AML-193 (cell line): ENCODE measurements at places on chromosomes 13 and 19.

- DNase-seq: no peak
These were observed 44.9 kb downstream of the RCBTB2 start for GRCh38 chr13:48487968-48488367.

GRCh38 chr19:3809881-3810707 is 23.9 kb upstream of the MATK start:
- DNase-seq: no peak

DNA sequence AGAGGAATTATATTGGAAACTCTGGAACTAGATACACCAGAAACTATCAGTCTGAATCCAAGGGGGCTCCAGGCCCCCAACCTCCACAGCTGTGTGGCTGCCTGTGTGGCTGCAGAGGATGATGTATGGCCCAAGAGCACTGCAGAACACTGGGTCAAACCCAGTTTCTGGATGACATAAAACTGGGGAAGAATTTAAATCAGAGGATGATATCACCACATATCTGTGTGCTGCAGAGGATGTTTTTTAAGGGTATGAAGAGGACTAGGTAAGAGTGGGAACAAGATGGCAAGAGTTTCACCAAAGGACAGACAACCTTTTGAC is 226.4 kb downstream of the SUCLA2 start:
- no peak for DNase-seq

GRCh38 chr13:98484289-98485219 is 92.4 kb downstream of the STK24 start:
- DNase-seq: peak; percentile 61

DNA sequence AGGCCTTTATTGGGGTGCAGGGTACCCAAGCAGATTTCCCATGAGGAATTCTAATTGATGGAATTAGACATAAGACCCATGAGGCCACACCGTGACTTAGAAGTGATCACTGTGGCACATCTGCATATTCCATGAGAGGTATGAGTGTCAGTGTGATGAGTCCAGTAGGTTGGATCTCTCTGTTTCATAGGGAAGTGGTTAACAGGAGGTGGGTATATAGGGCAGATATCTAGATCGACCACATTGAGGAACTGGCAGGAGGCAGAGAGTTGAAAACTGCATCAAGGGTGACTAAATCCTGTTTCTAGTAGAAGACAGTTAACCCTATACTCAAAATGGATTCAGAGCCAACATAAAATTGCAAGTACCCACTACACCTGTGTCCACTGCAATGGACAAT is 68.6 kb upstream of the MIR17HG start:
- no peak for DNase-seq

DNA sequence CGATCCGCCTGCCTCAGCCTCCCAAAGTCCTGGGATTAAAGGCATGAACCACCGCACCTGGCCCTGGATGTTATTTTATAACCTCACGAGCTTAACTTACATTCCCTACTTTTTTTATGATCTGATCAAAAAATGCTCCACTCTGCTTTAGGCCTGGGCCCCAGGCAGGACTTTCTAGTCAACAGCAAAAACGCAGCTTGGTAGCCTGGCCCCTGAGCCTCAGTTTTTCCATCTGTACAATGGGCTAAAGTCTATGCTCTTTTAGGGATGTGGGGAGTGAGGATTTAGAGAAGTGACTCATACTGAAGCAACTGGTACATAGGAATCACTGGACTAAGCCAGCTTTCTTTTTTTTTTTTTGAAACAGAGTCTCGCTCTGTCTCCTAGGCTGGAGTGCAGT is 11.9 kb upstream of the PIK3R2 start:
- DNase-seq: no peak

DNA sequence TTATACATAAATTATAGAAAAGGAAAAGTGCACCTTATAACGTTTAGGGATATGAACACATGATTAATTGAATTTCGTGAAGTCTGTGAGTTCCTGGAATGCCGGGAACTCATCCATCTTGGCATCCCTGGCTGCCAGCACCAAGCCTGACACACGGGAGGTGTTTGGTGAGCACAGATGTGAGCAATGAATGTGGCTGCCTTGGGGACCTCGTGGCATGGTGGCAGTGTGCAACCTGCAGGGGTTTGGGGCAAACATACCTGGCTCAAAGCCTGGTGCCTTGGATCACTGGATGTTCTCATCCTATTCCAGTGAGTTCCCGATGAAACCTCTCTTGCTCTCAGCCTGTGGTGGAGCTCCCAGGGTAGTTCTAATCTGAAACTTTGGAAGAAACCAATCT is 10.4 kb upstream of the MAP2K2 start:
- DNase-seq: no peak

- peak; percentile 78 for DNase-seq
These were observed 372 bp downstream of the DNAAF3 start for GRCh38 chr19:55165952-55166529.

DNA sequence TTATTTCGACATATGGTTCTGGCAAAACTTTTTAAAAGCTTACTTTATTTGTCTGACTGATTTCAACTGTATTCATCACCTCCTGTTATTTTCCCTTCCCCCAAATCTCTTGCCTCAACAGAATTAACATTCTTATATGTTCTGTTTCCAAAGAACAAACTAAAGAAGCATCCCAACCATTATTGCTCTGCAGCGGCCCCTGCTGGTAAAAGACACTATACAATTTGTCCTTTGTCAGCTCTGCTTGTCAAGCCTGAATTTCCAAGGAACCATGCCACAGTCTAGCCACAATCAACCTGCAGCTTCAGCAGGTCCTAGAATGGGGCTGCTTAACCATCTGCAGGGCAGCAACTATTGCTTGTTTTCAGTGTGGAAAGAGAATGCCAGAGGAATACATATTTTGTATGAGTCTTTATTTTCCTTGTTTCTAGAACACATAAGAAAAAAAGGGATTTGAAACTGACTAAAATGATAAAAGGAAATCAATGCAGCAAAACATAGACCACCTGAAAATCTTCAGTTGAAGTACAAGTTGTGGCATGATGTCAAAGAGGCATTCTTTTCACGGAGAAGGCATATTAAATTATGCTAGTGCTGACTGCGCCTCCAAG is 845.3 kb downstream of the DIAPH3 start:
- DNase-seq: peak; percentile 63

DNA sequence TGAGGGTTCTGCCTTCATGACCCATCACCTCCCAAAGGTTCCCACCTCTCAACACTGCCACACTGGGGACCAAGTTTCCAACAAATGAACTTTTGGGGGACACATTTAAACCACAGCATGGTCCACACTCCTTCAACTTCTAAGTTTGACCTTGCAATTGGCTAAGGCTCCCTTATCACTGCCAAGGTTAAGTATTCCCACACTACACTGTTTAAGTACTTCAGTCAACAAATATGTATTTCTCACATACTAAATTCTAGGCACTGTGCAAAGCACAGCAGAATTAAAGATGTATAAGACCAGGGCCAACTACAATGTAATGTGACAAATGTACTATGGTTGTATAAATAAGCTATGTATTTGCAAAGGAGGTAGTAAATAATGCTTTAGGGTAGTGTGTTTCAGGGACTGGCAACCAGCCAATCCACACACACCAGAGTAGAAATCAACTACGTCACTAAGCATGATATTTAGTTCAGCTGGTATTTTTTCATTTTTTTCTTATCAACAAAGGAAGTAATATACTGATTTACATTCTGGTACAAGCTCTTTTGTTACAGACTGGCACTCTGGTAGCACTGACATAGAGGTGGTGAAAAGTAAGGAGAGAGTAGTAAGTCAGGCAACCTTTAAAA is 12.2 kb downstream of the NUFIP1 start:
- no peak for DNase-seq

DNA sequence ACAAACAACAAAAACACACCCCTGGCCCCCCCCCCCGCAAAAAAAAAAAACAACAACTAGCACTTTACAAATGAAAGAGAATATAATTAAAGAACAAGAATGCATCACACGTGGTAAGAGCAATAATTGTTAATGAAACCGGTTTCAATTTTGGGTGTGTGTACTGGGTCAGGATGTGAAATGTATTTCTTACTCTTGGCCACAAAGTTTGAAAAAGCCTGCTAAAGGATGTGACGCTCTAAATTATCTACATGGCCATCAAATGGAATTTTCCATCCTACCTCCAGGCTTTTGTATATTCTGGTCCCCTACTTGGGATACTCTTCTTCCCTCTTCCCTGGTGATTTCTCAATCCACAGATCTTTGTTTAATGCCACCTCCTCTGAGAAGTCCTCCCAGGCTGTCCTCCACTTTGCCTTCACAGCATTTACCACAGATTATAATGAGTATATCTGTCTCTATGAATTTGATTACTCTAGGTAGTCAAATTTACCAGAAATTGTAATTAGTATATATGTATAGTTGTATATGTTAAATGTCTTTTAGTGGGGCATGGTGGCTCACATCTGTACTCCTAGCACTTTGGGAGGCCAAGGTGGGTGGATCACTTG is 2.1 kb downstream of the SARS2 start:
- no peak for DNase-seq

GRCh38 chr13:66859078-66859477 is 371.1 kb downstream of the PCDH9 start:
- no peak for DNase-seq

DNA sequence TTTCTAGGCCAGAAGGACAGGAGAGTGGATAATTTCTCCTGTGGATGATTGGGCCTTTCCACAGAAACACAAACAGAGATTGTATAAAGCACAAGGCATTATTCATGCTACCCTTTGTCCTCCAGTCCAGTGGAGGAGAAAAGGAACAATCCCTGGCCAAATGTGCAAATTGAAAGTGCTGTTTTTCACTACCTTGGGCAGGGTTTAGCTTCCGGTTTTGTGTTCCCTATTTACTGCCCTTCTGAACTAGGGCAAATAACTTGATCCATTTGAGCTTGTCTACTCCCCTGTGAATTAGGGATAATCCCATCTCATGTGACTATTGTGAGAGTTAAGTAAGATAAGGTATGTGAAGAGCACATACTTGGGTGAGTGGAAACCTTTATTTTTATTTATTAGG is 13.3 kb downstream of the PDX1 start:
- DNase-seq: no peak

DNA sequence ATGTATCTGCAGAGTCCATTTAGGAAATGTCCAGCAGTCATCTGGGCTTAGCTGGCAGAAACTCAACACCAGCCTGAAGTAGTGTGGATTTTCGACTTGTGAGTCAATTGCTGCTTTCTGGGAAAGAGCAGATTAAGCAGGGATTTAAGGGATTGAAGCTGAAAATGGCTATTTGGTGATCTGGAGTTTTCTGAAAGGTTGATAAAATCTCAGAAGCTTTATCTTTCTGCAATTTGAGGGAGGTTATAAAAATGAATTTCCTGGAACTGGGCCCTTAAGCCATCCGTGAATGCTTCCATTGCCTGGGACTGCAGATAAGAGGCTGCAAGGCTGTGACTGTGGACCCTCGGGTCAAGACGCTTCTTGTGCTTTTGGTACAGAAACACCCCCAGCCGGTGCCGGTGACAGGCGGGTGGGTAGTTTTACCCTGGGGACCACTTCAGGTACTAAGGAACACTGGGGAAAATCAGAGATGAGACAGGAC is 61.5 kb downstream of the COL4A1 start:
- DNase-seq: no peak

- peak; percentile 39 for DNase-seq
These were observed at the start of gene C19orf12 for GRCh38 chr19:29714953-29715700. Gene C19orf12 (minus strand): TSS chr19:29715261. CDS start chr19:29708413, 6,848 bp downstream.
